ENCODE measurements at places on chromosomes 1 and 21.

- no peak for DNase-seq
These were observed 32.5 kb downstream of the PEX14 start for GRCh38 chr1:10507111-10507879.

- DNase-seq = no peak
These were observed 36.4 kb downstream of the ELK4 start for GRCh38 chr1:205595435-205595834.

DNA sequence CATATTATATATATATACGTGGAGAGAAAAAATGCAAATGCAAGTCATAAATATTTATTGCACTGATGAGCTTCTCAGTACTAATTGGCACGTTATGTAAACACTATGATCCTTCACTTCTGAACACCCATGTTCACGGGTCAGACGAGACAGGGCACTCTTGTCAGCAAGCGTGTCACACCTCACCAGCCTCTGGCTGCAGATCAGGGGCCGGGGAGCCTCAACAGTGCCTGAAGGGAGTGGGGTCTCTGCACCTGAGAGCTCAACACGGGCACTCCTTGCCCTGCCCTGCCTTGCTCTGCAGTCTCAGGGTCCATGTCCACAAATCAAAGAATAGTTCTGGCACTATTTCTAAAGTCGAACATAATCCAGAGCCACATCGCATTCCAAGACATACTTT, 409 bp upstream of the HIVEP3 start:
- no peak for DNase-seq

GRCh38 chr21:39685991-39686390, 59.0 kb upstream of the IGSF5 start:
- no peak for DNase-seq

DNA sequence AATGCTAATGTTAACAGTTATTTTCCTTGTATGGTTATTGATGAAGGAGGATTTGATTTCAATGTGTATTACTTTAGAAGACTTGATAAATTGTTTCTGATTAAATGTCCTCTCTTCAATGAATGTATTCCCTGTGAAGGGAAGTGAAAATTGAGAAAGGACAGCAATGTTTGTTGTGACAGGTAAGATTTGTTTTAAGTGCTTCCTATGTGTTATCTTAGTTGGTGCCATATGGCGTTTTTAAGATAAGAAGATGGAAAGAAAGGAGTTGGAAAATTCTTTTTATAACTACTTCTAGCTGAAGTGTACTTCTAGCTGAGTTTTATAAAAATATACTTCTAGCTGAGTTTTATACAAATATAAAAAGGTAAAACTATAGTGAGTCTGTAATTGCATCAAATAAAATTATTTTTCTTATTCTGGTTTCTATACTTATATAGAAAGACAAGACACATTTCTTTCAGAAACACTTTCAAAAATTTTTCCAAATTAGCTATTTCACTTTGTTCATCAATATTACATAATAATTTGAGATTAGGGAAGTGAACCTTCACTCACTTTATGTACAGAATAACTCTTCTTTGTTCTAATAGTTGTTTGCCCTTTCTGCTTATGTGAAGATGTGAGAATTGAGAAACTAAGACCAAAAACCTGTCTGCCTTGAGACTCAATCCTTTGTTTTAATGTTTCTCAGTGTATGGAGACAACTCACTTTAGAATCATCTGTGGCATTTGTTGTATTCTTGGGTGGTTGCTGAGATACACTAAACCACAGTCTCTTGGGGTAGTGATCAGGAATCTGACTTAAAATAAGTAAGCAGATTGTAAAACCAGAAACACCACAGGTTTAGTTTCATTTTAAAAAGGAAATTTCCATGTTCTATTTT, 382.9 kb upstream of the B3GALT2 start:
- DNase-seq = no peak

DNA sequence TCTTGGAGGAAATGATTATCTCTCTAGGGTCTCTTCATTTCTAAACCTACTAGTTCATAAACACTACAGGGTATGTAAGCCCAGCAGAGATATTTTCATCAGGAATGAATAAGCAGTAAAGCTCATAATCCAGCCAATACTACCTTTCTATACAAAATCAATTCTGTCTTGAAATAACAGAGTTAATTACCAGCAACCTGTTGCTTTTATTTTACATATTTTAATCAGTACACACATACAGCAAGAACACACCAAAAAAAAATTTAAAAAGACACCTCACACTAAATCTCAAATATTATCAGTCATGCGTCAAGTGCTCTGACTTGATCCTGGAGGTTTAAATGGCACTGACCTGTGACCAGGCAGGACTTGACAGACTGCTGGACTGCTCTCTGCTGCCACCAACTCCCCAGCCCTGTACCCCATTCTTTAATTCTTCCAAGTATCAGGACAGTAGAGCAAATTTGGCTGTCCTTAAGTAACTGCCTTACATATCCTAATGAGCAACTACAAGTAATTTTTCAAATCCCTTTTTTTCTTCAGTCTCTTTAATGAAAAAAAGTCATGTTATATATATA, 98.5 kb downstream of the CDC42BPA start:
- DNase-seq = no peak

DNA sequence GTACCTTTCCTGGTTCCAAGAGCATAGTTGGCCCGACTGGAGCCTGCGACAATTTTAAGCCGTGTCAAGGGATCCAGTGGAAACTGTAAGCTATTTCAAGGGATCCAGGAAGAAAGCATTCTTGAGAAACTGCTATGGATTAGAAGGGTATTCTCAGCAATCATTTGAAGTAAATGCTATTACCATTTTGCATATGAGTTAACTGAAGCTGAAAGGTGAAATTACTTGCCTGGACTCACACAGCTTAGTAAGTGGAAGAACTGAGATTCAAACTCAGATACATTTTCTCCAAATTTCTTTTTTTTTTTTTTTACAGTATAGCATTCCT, 589 bp downstream of the ZNF684 start:
- DNase-seq = no peak

DNA sequence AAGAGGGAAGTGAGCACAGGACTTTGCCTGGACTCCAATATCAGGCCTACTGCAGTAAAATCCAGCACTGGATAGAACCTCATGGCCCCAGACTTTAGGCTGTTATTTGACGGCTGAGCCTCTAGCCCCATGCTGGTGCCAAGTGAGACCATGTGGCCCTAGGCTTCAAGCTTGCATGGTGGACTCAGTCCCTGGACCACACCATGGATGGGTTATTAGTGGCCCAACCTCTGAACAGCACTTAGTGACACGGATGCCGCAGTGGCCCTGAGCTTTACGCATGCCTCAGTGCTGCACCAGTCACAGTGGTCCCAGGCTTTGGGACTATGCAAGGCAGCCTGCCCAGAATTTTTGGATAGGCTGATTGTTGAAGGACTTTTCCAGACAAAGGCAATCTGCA, 13.0 kb downstream of the IFI44L start:
- DNase-seq = no peak
